Prostate gland (tissue), 2 donors: ENCODE measurements at places on chromosomes 7 and 10.

DNA sequence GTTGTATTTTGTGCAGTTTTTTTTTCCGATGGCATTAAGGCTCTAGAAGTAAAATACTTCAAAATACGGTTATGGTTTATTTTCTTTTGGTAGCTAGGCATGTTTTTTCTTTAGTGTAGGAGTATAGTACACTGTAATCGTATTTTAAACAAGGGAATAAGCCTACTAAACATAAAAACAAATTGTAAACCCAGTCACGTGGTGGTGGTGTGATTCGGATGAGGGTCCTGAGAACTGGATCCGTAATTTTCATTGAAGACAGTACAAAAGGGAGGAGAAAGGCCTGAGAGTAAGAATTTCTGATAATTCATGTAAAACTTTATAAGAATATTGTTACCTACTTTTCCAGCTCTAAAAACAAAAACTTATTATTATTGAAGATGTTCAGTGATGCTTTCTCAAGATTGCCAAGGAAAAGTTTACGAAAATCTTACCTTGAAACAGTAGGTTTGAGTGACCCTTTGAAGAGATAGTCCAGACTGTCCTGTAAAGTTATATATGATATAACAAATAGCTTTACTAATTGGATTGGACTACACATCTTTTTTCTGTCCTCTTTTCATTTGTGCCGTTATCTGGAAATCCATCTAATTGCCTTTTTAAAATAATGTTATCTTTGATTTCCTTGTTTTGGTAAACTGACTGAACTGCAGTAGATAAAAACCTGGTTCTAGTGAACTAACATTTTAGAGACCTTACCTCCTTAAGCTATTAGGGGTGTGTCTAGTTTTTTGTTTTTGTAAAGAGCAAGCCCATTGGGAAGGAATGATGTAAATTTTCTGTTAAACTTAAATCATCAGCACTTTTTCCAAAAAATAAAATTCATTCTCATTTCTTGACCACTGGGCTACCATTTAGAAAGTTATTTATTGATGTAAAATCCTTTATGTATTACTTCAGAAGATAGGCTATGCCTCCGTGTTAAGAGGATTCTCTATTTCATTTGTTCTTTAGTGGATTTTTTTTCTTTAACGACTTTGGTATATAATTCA is 1.0 kb upstream of the PBLD start:
- no peak for DNase-seq
- H3K4me1 ChIP-seq, result peaks cover 5% of the 10 kb centered on the region
- peak overlapping the region; percentile 94 for H3K27ac ChIP-seq
- H3K27me3 ChIP-seq, result no peaks in the 10 kb centered on the region
- no peaks in the 10 kb centered on the region for H3K36me3 ChIP-seq

DNA sequence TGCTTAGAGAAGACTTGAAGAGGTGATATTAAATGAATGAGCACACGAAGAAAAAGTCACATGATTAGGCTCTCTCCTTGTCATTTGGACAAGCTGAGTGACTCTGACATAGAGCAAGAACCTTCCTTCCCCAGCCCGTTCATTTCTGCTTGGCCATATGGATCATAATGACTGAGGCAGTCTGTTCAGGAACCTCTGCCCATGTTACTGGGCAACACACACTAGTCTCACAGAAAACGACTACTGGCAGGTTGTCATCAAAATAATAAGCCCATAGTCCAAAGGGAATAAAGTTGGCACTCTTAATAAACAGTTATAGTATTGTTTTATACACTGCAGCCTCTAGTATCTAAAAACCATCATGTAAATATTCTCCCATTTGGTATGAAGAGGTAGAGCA is 635.0 kb downstream of the REEP3 start:
- no peaks in the 10 kb centered on the region for H3K36me3 ChIP-seq
- H3K27me3 ChIP-seq, result no peaks in the 10 kb centered on the region
- no peak overlapping the region for H3K4me3 ChIP-seq
- no peak overlapping the region for H3K27ac ChIP-seq
- no peaks in the 10 kb centered on the region for H3K4me1 ChIP-seq

GRCh38 chr7:99740573-99741440 is 5.8 kb upstream of the CYP3A7 start:
- no peak overlapping the region for H3K27ac ChIP-seq
- no peaks in the 10 kb centered on the region for H3K27me3 ChIP-seq
- DNase-seq, result no peak
- H3K36me3 ChIP-seq, result no peaks in the 10 kb centered on the region
- H3K4me1 ChIP-seq, result no peaks in the 10 kb centered on the region
- no peak overlapping the region for H3K4me3 ChIP-seq

DNA sequence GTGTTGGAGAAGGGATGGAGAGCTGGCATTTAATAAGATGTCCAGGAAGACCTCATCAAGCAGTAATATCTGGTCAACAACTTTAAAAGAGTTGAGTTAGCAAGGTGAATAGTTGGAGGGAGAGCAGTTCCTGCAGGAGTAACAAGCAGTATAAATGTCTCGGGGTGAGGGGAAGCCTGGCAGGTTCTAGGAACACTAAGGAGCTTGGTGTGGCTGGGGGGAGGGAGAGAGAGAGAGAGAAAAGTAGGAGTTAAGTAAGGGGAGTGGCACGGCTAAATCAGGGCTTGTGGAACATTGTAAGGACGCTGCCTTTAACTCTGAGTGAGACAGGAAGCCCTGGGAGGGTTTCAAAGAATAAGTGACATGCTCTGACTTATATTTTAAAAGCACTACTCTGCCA is 22.0 kb upstream of the LAMB4 start:
- H3K27ac ChIP-seq, result no peak overlapping the region
- no peaks in the 10 kb centered on the region for H3K27me3 ChIP-seq
- H3K4me3 ChIP-seq, result no peak overlapping the region
- no peak for DNase-seq
- no peaks in the 10 kb centered on the region for H3K4me1 ChIP-seq
- H3K36me3 ChIP-seq, result no peaks in the 10 kb centered on the region

DNA sequence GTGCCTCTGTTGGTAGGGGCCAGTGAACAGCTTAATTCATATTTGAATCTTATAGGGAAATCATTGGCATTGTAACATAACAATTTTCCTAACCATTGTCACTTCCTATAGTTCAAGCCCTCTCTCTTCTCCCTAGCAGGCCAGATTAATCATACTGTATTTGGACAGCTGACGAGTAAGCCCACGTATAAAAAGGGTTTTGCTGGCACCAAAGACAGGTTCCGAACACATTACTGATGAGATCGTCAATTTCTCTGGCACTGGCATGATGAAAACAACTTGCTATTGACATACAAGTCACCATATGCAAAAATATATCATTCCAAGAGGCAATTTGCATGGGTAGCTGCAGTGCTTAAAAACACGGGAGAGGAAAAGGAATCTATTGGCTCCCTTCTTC is 891.1 kb upstream of the AUTS2 start:
- no peaks in the 10 kb centered on the region for H3K4me1 ChIP-seq
- no peak for DNase-seq
- no peak overlapping the region for H3K27ac ChIP-seq
- no peaks in the 10 kb centered on the region for H3K27me3 ChIP-seq
- H3K36me3 ChIP-seq, result no peaks in the 10 kb centered on the region
- H3K4me3 ChIP-seq, result no peak overlapping the region

GRCh38 chr10:60141896-60142559 is 235.7 kb upstream of the CCDC6 start:
- no peaks in the 10 kb centered on the region for H3K27me3 ChIP-seq
- H3K4me3 ChIP-seq, result no peak overlapping the region
- H3K27ac ChIP-seq, result no peak overlapping the region
- H3K4me1 ChIP-seq, result no peaks in the 10 kb centered on the region
- no peak for DNase-seq
- H3K36me3 ChIP-seq, result no peaks in the 10 kb centered on the region

DNA sequence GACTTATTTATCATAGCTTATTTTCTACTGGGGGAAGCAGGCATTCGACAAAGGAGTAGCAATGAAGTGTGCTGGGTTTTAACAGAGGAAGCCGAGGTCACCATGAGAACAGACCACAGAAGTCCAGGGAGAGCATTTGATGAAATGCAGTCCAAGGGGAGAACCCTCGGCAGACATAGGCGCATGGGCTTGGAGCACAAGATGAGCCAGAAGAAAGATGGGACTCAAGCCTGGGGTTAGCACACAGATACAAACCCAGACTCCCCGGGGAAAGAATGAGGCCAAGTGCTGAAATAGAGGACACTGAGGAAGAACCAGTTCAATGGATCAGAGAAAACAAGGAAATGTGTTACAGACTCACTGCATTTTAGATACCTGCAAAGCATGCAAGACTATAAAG is 209.5 kb downstream of the FAM107B start:
- H3K36me3 ChIP-seq, result no peaks in the 10 kb centered on the region
- no peak for DNase-seq
- peaks cover under 1% of the 10 kb centered on the region for H3K4me1 ChIP-seq
- H3K4me3 ChIP-seq, result no peak overlapping the region
- no peaks in the 10 kb centered on the region for H3K27me3 ChIP-seq
- no peak overlapping the region for H3K27ac ChIP-seq

GRCh38 chr7:68994841-68995240 is 603.4 kb upstream of the AUTS2 start:
- H3K27me3 ChIP-seq, result no peaks in the 10 kb centered on the region
- DNase-seq, result no peak
- no peaks in the 10 kb centered on the region for H3K4me1 ChIP-seq

DNA sequence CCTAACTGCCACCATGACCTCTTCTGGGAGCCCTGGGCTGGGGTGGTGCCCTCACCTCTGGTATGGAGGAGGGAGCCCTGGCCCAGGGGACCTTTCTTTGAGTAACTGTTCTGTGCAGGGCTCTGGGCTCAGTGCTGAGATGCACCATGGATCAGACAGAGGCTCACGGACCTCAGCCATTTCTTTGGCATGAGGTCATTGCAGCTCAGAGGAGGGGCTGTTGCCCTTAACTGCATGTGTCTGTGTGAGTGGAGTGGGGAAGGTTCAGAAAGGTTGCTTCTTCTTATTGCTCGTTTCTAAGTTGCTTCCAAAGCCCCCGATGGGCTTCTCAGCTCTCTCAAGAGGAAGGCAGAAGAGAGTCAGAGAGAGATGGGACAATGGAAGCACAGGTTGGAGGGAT is 233.9 kb downstream of the RPS24 start:
- no peak for DNase-seq
- H3K27ac ChIP-seq, result peak overlapping the region; percentile 27
- no peaks in the 10 kb centered on the region for H3K27me3 ChIP-seq
- no peaks in the 10 kb centered on the region for H3K36me3 ChIP-seq

- peaks cover 8% of the 10 kb centered on the region for H3K4me1 ChIP-seq
- no peaks in the 10 kb centered on the region for H3K27me3 ChIP-seq
- H3K4me3 ChIP-seq, result no peak overlapping the region
- no peak overlapping the region for H3K27ac ChIP-seq
- no peak for DNase-seq
Measured at GRCh38 chr7:55189146-55189766, 170.4 kb downstream of the EGFR start.

GRCh38 chr10:24324651-24325050 is 115.7 kb downstream of the KIAA1217 start:
- no peak overlapping the region for H3K4me3 ChIP-seq
- H3K27me3 ChIP-seq, result no peaks in the 10 kb centered on the region
- DNase-seq, result peak; percentile 57
- no peaks in the 10 kb centered on the region for H3K36me3 ChIP-seq
- H3K4me1 ChIP-seq, result no peaks in the 10 kb centered on the region

DNA sequence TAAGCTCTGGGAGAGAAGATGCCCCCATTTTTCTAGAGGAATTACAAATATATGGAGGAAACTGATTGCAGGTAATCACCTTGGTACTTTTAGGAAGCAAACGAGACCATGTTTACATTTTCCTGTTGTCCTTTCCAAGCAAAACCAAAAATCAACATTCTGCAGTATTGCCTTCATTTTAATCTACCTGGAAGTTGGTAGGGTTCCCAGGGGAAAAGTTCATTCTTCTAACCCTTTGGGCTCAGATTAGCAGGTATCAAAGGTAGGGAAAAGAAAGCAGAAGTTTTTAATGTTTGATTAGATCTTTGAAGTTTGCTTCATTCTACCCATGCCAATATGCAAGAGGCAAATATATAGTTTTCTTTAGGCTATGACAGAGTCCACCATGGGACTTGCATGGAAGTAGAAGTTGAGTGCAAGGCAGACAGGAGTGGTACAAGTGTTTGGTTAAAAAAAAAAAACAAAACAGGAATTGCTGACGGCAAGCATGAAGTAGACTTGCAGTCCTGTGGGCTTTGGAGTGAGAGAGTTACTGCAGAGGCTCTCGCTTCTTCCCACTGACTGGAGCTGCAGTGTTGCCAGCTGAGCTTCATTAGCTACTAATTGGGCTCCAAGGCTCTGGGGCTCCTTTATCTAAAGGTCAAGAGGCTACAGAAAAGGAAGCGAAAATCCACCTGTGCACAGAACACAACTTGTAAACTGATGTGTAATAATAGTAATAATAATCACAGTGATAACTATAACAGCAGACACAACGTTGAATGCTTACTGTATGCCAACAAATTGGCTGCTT is 28.9 kb upstream of the ASAH2 start:
- H3K27ac ChIP-seq, result no peak overlapping the region
- DNase-seq, result no peak
- H3K36me3 ChIP-seq, result no peaks in the 10 kb centered on the region
- no peaks in the 10 kb centered on the region for H3K27me3 ChIP-seq

DNA sequence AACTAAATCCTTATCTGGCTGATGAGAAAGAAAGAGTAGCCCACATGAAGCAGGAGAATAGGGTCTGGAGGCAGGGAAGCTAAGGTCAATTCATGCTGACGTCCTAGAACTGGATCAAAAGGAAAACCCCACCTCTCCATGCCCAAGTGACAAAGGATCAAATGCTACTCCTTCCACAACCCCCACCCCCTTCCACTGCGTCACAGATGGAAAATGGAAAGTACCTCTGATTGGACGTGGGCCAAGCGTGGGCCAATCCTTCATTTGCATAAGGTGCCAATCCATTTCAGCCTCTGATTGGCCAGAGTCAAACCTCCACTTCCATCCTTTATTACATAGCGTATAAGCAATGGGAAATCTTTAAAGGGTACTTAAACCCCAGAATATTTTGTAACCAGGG is 431.3 kb upstream of the ETV1 start:
- H3K4me1 ChIP-seq, result no peaks in the 10 kb centered on the region
- no peak overlapping the region for H3K27ac ChIP-seq
- H3K27me3 ChIP-seq, result no peaks in the 10 kb centered on the region
- DNase-seq, result no peak

DNA sequence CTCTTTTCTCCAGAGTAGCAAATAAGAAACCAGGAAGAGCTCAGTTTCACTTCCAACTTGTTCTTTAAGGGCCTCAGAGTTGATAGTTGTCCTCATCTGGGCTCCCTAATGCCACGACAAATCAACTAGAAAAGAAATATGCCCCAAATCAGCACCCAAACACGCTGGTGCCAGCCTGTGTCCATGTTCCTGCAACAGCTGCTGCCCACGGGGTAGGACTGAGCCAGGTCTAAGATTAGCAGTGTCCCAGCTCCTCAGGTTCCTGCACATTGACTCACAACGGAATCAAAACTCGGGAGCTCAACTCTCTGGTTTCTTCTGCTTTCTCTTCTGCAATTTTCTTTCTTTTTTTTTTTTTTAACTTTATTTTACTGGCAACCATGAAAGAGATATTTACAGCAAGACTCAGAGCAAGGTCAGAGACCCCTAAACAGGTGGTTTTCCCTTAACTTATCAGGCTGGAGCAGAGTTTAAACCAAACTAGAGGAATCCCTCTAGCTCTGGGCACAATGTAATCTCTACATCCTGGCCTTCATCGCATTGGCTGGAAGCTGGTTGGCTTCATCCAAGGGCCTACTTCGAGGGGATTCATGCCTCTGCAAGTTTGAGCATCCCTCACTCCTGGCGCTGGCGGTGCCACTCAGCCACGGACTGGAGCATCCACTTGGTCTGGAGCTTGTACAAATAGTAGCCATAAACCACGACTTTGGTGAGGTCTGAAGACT is 126.1 kb downstream of the PFKFB3 start:
- H3K27ac ChIP-seq, result no peak overlapping the region
- H3K36me3 ChIP-seq, result no peaks in the 10 kb centered on the region
- H3K4me1 ChIP-seq, result no peaks in the 10 kb centered on the region
- H3K4me3 ChIP-seq, result no peak overlapping the region
